NCI-H1417 treated with DMSO at 0.1 percent for 48 hours (cell line): ENCODE measurements at places on chromosomes 1 and 21.

- DNase-seq = no peak
Observed at GRCh38 chr1:8373581-8374241, 55.8 kb downstream of the SLC45A1 start.

- DNase-seq = no peak
Observed at GRCh38 chr1:165680303-165680702, 18.1 kb downstream of the ALDH9A1 start.

- DNase-seq = no peak
Observed at GRCh38 chr1:234213658-234214128, 159.6 kb upstream of the COA6 start.

DNA sequence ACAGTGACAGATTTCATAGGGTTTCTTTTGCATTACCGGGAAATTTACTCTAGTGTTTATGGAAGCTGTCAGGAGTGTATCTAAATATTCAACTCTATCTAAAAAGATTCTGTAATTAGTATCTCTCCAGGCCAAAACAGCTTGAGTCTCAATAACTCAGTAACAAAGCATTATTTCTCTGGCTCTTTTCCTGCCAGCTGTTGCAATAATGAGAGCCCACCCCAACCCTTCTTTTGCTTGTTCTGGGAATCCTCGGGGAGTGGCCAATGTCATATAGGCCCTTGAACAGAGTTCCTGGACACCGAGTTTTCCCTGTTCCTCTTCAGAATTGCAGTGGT lies 120.1 kb upstream of the SGIP1 start:
- DNase-seq = no peak

GRCh38 chr1:8782955-8783354 lies 34.5 kb downstream of the RERE start:
- no peak for DNase-seq

- DNase-seq = no peak
Observed at GRCh38 chr1:212261361-212261929, 23.8 kb upstream of the PPP2R5A start.

GRCh38 chr1:235942979-235943575 lies 76.4 kb upstream of the LYST start:
- no peak for DNase-seq
